ENCODE measurements at places on chromosomes 3 and 15.
A peak's percentile ranks its signal among the peaks of the same experiment; 100 is the strongest.

GRCh38 chr3:43353923-43354670 is 67.8 kb downstream of the SNRK start:
- DNase-seq, result no peak

GRCh38 chr3:17808994-17809393 is 66.6 kb upstream of the TBC1D5 start:
- DNase-seq, result no peak

DNA sequence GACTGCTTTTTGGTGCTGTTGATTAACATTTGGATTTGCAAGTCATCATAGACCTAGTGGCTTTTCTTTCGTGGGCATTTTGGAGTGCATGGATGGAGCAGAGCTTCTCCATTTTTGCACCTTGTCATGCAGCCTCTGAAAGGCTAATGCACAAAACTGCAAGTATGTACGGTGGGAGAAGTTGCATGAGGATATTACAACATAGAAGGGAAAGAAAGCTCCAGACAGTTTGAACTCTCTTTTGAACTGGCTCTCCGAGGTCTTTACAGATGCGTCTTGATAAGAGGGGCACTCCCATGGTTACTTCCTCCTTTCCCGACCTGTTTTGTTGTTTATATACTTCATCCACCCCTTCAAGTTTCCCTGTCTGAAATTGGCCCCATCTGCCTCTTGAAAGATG is 147.1 kb upstream of the GBE1 start:
- no peak for DNase-seq

- no peak for DNase-seq
Observed at GRCh38 chr3:44184319-44184953, 57.2 kb upstream of the TOPAZ1 start.

DNA sequence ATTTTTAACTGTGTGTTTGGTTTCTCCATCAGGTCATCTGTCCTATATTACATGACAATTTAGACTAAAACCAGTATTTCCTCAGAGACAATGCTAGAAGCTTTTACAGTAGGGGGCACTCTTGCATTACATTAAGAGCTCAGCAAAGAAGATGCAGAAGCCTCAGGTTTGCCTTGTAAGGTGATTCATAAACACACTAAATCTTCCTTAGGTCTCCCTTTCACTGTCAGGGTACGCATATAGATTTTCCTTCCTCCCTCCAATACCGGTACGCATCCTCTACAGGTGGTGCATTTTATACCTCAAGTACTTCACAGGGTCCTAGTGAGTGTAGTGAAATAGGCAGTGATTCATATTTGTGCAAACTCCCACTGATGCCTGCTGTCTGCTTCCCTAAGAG is 46.5 kb downstream of the CD86 start:
- DNase-seq, result peak; percentile 75

- no peak for DNase-seq
Observed at GRCh38 chr3:9061634-9062033, 98.4 kb upstream of the RAD18 start.

DNA sequence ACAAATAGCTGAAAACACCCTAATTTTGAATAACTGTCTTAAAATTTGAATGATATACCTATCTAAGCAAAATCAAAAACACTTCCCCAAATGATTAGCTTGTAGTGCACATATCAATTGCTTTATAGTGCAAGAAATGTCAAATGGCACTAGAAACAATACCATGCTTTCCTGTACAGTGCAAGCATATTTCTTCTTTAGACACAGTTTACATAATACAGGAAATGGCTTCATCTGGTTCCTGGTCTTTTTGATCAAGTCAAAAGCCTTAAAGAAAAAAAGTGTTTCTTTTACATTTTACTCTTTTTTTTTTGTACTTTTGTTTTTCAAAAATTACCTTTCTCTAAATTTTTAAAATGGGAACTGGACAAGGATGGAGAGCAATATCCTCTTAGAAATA is 352.1 kb downstream of the MECOM start:
- DNase-seq, result no peak

- peak; percentile 22 for DNase-seq
Observed at GRCh38 chr15:52008698-52009434, 10.2 kb upstream of the MAPK6 start.

- DNase-seq, result no peak
Observed at GRCh38 chr3:36210840-36211651, 169.3 kb upstream of the STAC start.

GRCh38 chr15:59406446-59406845 is 31.5 kb upstream of the FAM81A start:
- peak; percentile 76 for DNase-seq

DNA sequence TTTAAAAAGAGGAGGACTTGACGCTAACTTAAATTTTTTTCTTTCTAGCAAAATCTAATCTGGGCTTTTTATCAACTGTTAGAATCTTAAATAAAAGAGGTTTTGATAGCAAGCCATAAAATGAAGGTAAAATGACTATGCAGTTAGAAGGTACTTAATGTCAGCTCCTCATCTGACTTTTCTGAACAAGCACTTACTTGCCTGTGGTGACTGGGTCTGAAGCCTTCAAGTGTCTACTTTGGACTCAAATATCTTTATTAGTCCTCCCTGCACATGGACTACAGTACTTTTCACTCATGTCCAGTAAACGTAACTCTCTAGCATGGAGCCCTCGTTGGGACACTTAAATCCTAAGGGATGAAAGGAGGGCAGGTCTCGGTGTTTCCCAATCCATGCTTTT is 135.9 kb downstream of the P2RY1 start:
- DNase-seq, result no peak

DNA sequence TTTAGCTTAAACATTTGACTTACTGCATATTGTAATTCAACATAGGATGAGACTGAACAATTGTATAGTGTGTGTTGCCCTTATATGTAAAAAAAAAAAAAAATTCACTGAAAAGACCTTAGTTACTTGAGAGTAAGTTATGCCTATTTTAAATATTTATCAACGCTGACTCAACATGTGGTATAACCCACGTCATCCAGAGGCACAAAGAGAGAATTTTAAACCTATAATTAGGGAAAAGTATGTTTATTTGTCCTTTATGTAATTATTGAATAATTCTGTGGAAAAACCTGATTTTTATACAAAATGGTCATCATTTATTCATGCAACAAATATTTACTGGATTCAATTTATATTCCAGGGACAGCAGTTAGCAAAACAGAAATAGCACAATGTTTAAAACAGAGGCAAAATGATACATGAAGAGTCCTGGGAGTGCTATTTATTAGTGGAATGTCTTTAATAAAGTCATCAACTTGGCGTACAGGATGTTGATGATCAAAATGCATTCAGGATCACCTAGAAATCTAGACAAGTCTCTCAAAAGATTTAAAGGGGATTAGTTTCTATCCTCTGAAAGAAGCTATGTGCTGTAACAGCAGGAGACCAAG is 223.7 kb downstream of the PCCB start:
- no peak for DNase-seq

- DNase-seq, result no peak
Observed at GRCh38 chr15:48653913-48654670, 8.6 kb upstream of the FBN1 start.

DNA sequence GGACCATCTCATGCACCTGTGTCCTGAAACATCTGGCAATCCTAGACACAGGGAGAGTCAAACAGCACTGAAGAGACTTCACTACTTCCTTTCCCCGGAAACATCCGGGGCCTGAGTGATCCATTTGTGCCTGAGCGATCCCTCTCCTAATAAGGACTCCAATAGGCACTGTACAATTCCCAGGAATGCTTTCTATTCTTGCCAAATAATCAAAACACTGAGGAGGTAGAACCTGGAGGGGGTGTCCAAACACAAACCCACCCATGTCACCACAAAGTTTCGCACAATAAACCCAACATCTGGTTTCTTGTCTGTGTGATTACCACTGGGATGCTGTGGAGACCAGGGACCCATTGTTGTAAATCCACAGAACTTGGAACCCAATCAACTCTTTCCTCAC is 205.0 kb downstream of the OPA1 start:
- no peak for DNase-seq

DNA sequence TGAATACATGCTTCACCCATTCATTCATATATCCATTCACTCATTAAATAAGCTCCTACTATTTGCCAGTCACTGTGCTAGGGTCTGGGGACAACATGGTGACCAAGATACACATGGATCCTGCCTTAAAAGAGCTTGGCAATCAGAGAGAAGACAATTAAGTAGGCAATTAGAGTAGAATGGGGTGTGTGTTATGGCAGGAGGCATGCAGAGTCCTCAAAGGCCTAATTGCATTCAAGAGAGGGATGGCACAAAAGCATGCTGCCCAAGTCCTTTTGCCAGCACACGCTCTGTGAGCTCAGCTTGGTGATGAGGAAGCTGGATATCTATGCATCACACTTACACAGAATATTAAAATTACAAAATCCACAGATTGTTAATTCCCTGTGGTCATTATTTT is 2.8 kb upstream of the PRICKLE2 start:
- DNase-seq, result no peak

GRCh38 chr3:170909129-170909903 is 879 bp upstream of the EIF5A2 start:
- DNase-seq, result no peak

- no peak for DNase-seq
Observed at GRCh38 chr3:172247525-172248274, 200.6 kb downstream of the GHSR start.

GRCh38 chr3:61648481-61648880 is 87.1 kb downstream of the PTPRG start:
- DNase-seq, result no peak

GRCh38 chr3:79661896-79662295 is 105.9 kb downstream of the ROBO1 start:
- DNase-seq, result no peak

DNA sequence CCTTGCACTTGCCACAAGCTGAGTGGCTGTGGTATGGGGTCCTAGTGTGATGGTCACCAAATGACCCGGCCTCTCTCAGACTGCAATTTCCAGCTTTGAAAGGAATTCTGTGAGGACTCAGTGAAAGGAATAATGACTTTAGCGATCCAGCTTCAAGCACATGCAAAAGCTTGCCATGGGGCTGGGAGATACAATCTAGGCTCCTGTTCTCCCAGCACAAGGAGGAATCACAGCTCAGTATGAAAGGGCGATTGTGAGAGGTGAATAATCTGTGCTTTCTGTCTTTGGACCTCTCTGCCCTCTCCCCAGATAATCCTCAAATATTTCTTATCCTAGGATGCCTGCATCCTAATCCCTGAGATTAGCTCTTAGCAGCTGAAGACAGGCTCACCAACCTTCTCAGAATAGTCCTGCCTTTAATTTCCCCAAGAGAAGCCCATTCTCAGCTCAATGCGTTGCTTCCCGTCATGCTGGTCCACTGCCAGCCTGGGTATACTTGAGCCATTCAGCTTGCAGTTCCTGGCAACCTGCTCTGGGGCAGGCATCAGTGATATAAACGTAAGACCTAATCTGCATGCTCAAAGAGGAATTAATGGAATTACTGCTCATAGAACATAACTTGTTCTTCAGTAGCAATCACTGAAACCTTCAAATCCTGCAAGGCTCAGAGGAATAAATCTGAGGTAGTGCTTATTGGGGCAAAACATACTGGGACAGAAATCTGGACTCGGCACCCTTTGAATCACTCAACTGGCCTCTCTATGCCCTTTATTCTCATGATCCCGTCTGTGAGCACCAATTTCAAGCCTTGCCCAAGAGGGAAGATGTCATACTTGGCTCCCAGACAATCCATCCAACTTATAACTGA is 15.1 kb downstream of the TLNRD1 start:
- DNase-seq, result no peak

GRCh38 chr3:8555725-8556472 is 54.3 kb downstream of the LMCD1 start:
- no peak for DNase-seq

DNA sequence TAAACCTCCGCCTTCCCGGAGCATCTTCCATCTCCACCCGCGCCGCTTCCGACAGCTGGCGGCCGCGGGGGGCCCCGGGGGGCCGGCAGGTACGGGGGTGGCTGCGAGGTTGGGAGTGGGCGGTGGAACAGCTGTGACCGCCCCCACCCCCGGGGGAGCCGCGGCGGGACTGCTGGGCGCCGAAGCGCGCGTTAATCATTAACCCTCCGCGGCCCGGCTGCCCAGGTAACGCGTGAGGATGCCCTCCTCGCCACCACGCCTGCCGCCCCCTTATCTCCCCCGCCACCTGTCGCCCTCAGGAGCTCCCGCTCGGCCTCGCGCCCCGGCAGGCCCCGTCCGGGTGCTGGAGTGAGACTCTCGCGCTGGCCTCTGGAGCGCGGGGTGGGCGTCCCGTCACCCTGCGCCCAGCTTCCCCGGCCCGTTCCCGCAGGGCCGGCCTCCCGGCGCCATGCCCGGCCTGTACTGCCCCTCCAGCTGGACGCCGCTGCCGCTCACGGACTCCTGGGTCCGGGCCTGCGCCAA is 757 bp downstream of the VWA5B2 start:
- no peak for DNase-seq

GRCh38 chr3:168342946-168343850 is 247.5 kb upstream of the GOLIM4 start:
- no peak for DNase-seq
